ENCODE measurements at places on chromosomes 5 and 9.

DNA sequence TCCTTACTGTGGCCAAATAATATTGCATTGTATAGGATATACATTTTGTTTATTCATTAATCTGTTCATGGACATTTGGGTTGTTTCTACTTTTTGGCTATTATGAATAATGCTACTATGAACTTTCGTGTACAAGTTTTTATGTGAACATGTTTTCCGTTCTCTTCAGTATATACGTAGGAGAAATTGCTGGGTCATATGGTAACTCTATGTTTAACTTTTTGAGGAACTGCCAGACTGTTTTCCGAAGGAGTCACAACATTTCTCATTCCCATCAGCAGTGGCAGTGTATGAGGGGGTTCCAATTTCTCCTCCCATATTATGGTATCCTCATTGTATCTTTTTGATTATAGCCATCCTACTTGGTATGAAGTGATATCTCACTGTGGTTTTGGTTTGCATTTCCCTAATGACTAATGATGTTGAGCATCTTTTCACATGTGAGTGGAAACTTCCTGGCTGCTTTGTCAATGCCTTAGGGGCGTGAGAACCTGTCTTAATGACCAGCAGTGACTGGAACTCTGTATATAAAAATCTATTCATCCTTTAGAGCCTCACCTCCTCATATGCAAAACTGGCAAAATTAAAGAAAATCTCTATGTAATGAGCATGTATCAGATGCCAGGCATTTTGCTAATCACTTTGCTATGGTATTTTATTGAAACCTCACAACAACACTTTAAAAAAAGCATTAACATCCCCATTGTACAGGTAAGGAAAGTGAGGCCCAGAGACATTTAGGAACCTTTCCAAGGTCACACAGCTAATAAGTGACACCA lies 47.8 kb upstream of the TGFBR1 start:
- DNase-seq = no peak

DNA sequence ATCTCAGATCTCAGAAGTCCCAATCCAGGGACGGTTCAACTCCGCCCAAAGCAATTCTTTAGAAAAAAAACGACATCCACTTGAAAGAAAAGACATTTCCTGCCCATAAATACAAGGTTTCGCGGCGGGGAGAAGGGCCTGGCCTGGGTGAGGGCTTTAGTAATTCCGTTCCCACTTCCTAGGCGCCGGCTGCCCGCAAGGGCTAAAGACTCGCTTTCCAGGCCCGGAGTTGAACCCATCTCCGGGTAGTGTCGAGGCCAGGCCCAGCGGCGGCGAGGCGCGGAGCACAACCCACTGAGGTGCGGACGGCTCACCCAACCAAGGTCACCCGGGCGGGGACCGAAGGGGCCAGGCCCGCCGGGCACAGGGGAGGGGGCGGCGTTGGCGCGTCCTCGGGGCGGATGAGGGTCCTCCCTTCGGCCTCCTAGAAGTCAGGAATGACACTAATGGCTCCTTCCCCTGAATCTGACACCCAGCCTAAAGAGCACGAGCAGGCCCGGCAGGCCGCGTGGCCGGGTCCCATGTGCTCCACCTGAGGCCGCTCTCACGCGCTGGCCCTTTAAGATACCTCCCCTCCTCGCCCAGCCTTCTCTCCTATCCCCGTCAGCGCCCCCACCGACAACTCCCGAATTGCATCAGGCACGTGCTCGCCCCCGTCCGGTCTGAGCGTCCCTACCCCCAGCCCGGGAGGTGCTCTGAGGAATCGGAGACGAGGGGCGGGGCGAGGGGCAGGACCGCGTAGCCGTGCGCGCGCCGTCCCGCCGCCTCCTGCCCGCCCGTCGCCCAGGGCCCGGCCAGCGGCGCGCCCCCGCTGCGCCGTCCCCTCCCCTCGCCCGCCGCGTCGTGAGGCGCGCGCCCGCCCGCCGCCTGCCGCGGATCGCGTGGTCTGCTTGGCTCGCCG lies 467 bp upstream of the LARP1 start:
- peak; percentile 99 for DNase-seq

DNA sequence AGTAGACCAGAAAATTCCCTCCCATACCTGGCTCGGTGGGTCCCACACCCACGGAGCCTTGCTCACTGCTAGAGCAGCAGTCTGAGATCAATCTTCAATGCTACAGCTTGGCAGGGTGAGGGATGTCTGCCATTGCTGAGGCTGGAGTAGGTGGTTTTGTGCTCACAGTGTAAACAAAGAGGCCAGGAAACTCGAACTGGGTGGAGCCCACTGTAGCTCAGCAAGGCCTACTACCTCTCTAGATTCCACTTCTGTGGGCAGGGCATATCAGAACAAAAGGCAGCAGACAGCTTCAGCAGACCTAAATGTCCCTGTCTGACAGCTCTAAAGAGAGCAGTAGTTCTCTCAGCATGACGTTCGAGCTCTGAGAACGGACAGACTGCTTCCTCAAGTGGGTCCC lies 5.6 kb upstream of the GZMA start:
- DNase-seq = no peak

DNA sequence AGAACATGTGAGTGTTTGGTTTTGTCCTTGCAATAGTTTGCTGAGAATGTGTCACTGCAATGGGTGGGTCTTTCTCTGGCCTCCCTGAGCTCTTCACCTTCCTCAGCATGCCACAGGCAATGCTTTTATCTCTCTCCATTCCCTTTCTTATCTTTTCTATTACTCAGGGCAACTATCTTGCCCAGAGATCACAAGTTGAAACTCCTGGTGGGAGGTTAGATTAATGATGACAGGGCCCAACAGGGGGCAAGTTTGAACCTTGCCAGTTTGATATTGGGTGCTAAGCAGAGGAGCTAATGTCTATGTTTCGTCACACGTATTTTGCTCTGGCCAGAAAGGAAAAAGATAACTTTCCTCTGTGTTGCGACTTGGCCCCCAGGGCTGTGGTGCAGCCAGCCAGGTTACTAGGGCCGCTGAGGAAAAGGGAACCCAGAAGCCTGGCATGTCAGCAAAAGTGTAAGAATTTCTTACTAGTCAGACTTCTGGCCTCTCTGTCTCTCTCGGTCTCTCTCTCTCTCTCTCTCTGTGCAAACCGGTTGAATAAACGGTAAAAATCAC lies 299.3 kb upstream of the POU5F2 start:
- no peak for DNase-seq

Measured in head of caudate nucleus (tissue), 42 donors.